Kasumi-1 (cell line): ENCODE measurements at places on chromosomes 5 and 9.
A peak's percentile ranks its signal among the peaks of the same experiment; 100 is the strongest.

- DNase-seq: peak; percentile 1
Observed at GRCh38 chr9:121674952-121675351, 23.5 kb downstream of the DAB2IP start.

- DNase-seq: no peak
Observed at GRCh38 chr5:54469622-54470021, 14.1 kb downstream of the HSPB3 start.

- DNase-seq: no peak
Observed at GRCh38 chr9:33458444-33458843, 11.1 kb upstream of the AQP3 start.

GRCh38 chr5:135493406-135494180, 41.4 kb upstream of the TIFAB start:
- DNase-seq: no peak

DNA sequence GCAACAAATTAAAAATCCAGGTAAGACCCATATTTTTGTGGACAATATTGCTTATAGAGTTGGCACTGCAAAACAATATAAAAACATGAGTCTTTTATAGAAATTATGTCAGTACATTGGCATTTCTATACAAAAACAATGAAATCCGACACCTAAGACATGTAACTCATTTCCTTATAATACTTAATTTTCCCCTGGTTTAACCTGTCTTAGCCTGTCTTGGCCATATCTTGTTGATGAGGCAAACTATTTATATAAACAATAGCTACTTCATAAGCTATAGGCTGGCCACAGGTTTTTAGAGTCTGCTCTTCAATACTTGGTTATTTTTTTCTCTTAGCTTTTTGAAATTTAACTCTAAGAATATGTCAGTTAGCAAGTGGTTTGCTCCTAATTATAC, 44.7 kb upstream of the IZUMO3 start:
- no peak for DNase-seq

GRCh38 chr5:107979291-107979690, 308.6 kb upstream of the EFNA5 start:
- DNase-seq: no peak

DNA sequence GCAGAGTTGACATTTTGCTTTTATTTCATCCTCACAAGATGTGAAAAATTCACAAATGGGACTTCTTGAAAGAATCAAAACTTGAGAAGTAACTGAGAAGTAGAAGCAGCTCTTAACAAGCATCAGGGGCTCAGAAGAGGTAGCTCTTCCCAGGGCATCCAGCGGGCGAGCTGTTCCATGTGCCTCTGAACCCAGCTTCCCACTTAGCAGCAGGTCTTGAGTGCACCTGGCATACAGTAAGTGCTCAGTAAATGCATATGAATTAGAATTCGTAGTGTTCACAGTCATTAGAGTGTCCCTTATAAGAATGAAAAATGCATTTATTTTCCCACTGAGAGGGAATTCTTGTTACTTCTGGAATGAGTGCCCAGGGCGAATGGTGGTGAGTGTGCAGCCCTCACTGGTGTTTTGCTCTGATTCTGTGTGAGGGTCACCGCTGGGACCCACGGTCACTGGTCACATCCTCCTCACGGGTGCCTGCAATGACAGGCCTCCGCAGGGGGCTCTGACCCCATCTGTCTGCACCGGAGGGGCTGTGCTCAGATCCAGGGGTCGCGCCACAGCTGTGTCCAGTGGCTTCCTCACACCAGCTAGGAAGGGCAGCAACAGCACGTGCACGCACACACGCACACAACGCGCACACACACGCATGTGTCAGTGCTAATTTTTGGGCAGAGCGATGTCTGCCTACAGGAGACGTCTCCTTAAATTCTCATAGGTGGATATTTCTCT, 26.9 kb downstream of the EXOC3 start:
- no peak for DNase-seq

GRCh38 chr9:100063185-100063584, 35.6 kb downstream of the ERP44 start:
- DNase-seq: no peak
